GM06990 (cell line): ENCODE measurements at places on chromosomes 1 and 21.

DNA sequence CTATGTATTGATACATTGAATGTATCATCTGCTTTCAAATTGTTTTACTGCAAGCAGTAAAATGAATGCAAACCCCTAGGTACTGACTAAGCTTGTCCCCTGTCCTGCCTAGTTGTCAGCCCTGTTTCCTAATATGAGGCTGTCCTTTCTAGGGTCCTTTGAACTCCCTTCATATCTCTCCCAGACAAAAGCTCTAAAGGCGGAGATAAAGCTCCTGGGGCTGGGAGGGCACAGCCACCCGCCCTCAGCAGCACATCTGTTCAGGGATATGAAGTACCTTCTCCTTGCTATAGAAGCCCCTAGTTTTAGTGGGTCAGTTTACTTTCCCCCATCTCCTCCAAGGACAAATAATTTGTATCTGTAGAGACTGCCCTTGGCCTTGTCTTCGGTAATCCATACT is 93.1 kb upstream of the ETS2 start:
- DNase-seq = no peak

DNA sequence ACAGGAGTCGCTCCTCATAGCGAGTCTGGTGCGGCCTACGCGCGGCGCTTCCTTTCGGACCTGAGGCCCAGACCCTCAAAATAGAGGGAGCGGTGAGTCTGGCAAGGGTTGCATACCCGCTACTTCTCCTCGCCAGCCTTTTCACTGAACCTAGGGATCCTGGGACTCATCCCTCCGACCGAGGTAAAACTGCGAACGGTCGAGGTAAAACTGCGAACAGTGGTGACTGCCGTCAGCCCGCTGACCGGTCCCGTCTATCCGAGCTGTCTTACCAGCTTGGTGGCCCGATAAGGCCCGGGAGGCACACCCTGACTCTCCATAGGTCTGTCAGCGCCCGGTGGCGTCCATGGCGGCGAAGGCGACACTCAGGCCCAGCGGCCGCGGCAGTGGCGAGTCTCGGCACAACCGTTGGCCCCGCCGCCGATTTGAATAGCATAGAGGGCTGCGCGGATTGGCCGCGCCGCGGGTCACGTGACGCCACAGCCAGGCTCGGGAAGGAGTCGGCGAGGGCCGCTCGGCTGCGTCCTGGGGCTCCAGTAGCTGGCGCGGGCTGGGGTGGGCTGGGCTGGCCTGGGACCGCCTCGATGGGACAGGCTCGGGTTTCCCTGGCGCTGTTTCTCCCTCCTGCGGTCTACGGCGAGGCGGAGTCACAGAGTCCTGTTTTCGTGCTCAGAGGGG is at the start of gene DEPDC1:
Gene DEPDC1, minus strand, starts transcription at position 403 of the 678 bp plus-strand sequence. Its CDS starts 83 bp downstream, at position 320.
- peak; percentile 93 for DNase-seq

- DNase-seq = no peak
These were observed 71.8 kb upstream of the ECE1 start for GRCh38 chr1:21362096-21362495.

GRCh38 chr1:15749399-15750291 is 7.3 kb downstream of the TMEM82 start:
- DNase-seq = no peak

DNA sequence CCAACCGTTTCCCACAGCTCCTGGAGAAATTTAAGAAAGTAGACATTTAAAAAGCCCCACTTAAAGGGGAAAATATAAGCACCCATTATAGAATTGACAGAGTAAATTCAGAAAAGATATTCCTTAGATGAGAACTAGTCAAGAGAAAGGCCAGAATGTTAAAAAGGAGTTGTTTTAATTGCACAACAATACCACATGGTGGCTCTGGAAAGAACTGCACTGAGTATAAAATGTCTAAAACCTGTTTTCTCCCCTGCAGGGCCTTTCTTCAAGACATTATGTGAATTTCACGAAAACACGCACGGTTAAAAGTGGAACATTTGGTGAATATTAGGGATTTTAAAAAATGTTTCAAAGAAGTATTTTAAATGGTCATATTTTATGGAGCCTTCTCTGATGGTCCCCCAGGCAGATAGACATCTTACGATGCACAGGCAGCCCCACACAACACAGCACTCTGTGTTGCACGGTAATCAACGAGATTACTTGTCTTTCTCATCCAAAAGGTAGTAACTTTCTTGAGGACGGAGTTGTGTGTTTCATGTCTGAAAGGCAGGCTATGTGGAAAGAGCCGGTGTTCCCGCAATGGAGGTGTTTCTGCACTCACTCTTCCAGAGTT is 101.9 kb downstream of the PRRX1 start:
- DNase-seq = no peak

DNA sequence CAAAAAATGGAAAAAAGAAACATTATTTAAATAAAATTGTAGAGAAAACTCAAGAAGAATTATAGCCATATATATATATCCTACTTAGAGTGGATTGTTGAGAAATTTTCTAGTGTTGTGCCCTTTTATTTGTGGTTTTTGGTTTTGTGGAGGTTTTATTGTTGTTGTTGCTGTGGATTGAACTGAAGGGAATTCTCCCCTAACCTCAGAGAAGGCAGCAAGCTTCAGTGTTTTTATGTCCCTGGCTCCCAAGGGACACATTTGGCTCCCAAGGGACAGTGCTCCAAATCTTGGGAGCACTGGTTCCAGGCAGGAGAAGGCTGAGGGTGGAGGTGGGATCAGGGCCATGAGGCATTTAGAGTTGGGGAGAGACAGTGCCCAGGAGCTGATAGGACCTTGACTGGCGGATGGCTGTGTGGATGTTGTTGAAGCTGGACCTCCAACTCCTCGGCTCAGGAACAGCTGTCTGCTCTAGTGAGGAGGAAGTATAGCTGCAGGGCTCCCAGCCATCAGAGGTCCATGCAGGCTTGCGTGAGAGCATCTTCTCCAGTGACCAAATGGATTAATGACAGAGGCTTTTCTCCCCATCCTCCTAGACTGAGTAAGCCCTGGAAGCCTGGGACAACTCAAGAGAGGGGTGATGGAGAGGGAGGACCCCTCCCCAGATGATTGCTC is 100.5 kb downstream of the TEX35 start:
- no peak for DNase-seq

GRCh38 chr21:46324390-46325072 is 575 bp downstream of the PCNT start:
- peak; percentile 88 for DNase-seq

GRCh38 chr1:221543529-221544120 is 198.3 kb downstream of the DUSP10 start:
- DNase-seq = no peak

GRCh38 chr1:227793948-227794816 is 21.3 kb upstream of the PRSS38 start:
- DNase-seq = no peak

DNA sequence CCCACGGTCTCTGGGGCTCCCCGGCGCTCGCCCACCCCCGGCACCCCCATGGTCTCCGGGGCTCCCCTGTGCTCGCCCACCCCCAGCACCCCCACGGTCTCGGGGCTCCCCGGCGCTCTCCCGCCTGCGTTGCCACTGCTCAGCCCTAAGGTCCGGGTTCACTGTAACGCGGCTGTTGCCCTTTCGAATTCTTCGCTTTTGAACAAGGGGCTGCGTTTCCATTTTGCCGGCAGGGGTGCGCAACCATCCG is 5.2 kb upstream of the FTCD start:
- peak; percentile 3 for DNase-seq

DNA sequence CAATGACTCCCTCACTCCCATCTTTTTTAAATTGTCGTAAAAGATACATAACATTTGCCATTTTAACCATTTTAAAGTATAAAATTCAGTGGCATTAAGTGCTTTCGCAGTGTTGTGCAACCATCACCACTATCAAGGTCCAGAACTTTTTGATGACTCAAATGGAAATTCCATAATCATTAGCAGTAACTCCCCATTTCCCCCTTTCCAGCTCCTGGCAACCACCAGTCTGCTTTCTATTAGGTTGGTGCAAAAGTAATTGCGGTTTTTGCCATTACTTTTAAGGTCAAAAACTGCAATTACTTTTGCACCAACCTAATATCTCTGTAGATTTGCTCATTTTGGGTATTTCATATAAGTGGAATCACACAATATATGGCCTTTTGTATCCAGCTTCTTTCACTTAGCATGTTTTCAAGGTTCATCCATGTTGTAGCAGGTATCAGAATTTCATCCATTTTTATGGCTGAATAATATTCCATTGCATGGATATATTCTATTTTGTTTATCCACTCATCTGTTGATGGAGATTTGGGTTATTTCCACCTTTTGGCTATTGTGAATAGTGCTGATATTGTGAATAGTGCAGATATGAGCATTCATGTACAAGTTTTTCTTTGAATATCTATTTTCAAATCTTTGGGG is 159.7 kb downstream of the HIVEP3 start:
- no peak for DNase-seq

- DNase-seq = no peak
These were observed 1.7 kb downstream of the PTP4A2 start for GRCh38 chr1:31936278-31936980.

GRCh38 chr1:246300626-246301549 is 206.2 kb downstream of the SMYD3 start:
- DNase-seq = no peak

DNA sequence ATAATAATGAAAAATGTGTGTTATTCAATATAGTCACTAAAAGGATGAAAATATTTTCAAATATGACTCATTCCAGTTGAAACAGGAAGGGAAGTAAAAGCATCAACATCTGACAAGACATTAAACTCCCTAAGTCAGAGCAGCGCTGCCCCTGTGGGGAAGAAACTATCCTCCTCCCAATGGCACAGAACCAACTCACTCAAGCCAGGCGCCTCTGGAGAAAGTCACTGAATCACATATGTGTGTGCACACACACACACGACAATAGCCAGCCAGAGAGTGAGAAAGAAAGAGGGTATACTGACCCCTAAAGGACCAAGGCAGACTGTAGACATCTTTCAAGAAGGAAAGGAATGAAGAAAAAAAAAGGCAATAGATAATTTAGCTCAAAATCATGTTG is 126.9 kb downstream of the SETD4 start:
- no peak for DNase-seq

GRCh38 chr1:237851210-237851845 is 39.4 kb downstream of the ZP4 start:
- DNase-seq = no peak

DNA sequence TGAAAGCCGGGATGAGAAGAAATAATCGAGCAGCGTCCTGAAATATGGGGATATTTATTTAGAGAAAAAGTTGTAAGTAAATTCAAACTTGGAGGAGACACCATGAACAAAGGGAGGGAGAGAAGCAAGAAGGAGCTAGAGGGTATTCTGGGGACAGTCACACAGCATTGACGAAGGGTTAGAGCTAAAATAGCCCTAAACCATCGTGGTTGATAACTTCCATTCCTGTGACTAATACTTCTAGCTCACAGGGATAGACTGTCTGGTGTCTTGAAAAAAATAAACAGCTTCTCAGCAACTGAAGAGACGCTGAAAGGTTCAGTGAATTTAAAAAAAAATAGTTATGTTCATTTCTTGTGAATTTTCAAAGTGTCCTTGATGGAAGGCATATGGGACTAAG is 86.7 kb downstream of the LRRC53 start:
- no peak for DNase-seq

DNA sequence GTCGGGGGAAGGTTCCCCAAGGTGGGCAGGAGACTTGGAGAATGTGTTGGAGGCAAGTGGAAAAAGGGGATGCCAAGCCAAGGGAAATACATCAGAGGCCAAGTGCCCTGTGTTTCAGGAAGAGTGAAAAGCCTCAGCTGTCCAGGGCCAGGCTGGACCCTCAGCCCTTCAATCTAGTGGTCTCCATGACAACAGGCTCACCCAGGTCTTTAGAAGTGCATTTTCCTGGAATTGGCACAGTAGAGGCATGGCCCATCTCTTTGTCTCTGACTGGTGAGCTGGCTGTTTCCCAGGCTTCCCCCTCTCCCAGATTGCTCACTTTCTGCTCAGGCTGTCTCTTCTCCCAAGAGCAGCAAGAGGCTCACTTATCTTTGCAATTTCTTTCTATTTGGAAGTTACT is 10.4 kb upstream of the RHBG start:
- DNase-seq = no peak

GRCh38 chr1:211677659-211678058 is 2.2 kb upstream of the NEK2 start:
- DNase-seq = peak; percentile 59

- peak; percentile 73 for DNase-seq
These were observed 34.3 kb upstream of the PPP1R15B start for GRCh38 chr1:204445860-204446412.

DNA sequence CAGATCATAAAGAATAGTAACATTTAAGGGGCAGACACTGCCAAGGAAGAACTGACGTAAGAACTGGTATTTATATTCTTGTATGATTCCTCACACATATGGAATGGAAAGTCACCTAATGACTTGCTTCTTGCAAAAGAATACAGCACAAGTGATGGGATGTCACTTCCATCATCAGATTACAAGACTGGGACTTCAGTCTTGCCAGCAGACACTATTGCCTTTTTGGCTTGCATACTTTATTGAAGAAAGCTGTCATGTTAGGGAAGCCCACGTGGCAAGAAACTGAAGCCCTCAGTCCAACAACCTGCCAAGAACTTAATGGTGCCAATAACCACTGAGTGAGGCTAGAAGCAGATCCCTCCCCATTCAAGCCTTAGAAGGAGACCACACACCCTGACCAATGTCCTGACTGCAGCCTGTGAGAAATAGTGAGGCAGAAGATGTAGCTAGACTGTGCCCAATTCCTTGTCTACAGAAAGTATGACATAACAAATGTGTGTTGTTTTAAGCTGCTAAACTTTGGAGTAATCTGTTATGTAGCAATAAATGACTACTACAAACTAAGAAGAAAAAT is 12.0 kb downstream of the EGLN1 start:
- no peak for DNase-seq

DNA sequence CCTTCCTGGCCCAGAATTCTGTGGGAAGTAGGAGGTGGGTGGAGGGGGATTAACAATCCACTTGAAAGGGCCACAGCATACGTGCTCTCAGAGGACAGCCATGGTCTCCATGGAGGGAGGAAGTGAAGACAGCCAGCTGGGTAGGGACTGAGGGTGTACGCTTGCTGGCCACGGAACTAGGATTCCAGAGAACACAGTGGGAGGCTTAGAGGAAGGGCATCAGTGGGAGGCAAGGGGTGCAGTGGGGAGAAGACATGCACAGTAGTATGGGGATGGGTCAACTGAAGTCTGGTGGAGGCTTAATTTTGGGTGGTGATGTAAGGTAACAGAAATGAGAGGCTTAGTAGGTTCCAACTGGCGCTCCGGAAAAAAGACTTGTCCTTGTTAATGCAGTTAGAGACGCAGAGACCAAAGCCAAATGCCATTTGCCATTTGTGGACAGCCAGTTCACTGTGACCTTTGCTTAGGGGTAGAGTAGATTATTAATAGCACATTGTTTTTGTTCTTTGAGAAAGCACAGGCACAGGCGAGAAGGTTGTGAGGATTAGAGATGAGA is 103.0 kb downstream of the ZSCAN20 start:
- DNase-seq = no peak

GRCh38 chr1:115430441-115431158 is 92.6 kb upstream of the NGF start:
- no peak for DNase-seq

GRCh38 chr21:26967062-26967913 is at the start of gene ADAMTS5:
ADAMTS5 (minus strand) TSS chr21:26967088; CDS start chr21:26966391, 697 bp downstream.
- no peak for DNase-seq

GRCh38 chr1:32605711-32606424 is 44.5 kb downstream of the ZBTB8OS start:
- no peak for DNase-seq

- peak; percentile 43 for DNase-seq
These were observed 1.7 kb upstream of the DUSP10 start for GRCh38 chr1:221743416-221744208.

GRCh38 chr1:21271550-21271949 is 18.7 kb downstream of the ECE1 start:
- DNase-seq = no peak
